CD4-positive, alpha-beta T cell (primary cell): ENCODE measurements at places on chromosomes 1 and 21.

GRCh38 chr1:206555473-206555935 lies 48.2 kb downstream of the RASSF5 start:
- no peak for DNase-seq

DNA sequence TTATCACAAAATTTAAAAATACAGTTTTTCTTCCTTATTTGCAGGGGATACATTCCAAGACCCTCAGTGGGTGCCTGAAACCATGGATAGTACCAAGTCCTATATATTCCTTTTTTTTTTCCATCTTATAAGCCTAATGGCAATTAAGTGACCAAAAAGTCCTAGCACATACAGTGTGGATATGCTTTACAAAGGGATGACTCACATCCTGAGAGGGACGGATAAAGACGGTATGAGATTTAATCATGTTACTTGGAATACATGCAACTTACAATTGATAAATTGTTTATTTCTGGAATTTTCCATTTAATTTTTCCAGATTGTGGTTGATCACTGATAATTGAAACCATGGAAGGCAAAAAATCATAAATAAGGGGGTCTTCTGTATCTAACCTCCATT lies 181.2 kb upstream of the BRINP3 start:
- DNase-seq, result no peak

DNA sequence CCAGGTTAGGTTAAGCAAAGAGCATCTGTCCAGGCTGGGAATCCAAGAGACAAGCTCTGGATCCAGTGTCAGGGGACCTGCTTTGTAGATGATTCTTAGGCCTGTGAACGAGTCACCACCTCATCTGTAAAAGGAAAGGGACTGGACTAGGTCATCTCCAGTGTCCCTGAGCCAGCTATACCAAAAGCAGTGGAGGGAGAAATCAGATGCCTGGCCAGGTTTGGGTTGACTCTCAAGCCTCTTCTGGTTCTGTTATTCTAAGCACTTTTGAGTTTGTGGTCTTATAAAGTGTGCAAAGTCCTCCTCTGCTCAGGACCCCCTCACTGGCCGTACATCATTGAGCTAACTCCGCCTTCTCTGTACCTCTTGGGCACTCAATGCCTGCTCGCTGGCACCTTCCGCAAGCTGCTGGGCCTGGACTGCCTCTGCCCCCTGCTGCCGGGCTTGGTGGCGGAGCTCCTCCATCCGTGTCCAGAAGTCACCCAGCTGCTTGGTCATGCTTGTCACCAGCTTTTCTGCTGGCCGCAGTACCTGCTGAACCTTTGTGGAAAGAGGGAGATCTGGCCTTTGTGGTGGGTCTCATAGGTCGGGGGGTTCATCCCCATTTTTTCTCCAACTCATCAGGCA lies 33.6 kb downstream of the CAMK1G start:
- DNase-seq, result no peak

DNA sequence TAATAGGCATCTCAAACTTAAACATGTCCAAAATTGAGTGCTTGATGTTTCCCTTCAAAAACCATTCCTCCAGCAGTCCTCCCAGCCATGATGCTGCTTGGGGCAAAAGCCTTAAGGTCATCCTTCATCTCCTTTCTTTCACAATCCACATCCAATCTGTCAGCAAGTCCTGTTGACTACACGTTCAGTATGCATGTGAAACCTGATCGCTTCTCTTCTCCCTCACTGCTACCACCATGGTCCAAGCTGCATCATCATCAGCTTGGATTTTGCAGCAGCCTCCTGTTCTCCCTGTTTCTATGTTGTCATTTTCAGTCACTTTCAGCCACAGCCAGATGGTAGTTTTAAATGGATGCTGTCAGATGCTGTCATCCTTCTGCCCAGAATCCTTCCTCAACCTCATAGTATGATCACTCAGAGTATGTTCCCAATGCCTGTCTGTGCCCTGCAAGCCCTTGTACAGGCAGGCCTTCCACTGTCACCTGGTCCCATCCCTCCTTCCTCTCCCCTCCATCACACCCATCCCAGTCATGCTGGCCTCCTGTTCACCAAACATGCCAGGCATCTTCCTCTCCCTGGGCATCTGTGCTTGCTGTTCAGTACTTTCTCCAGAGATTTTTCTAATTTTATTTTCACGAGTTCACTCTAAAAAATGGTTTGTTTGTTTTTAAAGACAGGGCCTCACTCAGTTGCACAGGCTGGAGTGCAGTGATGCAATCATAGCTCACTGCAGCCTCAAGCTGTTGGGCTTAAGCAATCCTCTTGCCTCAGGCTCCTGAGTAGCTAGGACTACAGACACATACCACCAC lies 66.0 kb downstream of the SYDE2 start:
- DNase-seq, result no peak

- no peak for DNase-seq
Observed at GRCh38 chr1:62725255-62725654, 37.1 kb upstream of the DOCK7 start.

DNA sequence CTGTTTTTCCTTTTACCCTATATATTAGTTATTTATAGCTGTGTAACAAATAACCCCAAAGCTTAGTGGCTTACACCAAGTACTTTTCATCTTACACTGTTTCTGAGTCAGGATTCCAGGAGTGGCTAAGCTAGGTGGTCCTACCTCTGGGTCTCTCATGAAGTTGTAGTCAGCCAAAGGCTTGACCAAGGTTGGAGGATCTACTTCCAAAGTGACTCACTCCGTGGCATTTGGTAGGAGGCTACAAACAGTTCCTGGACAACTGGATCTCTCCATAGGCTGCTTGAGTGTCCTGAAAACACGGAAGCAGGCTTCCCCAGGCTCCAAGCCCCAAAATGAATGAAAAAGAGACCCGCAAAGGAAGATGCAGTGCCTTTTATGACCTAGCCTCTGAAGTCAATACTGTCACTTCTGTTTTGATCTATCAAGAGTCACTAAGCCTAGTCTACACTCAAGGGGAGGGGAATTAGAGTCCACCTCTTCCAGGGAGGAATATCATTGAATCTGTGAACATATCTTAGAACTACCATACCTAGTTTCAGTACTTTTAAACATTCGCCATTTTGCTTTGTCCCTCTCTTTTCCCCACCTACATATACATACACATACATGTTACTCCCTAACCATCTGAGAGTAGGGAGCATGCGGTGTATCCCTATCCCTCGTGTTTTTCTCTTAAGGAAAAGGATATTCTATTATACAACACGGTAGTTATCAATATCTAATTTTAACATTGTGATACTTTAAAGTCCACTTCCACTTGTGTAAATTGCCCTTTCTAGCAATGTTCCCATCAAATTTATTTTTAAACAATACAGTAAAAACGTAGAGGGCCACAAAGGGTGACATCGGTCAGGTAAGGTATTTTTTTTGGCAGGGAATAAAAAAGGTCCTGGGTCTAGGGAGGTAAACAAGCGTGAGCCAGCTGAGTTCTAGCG lies 67.2 kb downstream of the SLC35A3 start:
- no peak for DNase-seq

GRCh38 chr1:117571496-117571895 lies 34.4 kb upstream of the TENT5C start:
- no peak for DNase-seq

GRCh38 chr1:162397943-162398560 lies 13.9 kb downstream of the SH2D1B start:
- no peak for DNase-seq
